ENCODE measurements at places on chromosomes 2 and 18.
A peak's percentile ranks its signal among the peaks of the same experiment; 100 is the strongest.

DNA sequence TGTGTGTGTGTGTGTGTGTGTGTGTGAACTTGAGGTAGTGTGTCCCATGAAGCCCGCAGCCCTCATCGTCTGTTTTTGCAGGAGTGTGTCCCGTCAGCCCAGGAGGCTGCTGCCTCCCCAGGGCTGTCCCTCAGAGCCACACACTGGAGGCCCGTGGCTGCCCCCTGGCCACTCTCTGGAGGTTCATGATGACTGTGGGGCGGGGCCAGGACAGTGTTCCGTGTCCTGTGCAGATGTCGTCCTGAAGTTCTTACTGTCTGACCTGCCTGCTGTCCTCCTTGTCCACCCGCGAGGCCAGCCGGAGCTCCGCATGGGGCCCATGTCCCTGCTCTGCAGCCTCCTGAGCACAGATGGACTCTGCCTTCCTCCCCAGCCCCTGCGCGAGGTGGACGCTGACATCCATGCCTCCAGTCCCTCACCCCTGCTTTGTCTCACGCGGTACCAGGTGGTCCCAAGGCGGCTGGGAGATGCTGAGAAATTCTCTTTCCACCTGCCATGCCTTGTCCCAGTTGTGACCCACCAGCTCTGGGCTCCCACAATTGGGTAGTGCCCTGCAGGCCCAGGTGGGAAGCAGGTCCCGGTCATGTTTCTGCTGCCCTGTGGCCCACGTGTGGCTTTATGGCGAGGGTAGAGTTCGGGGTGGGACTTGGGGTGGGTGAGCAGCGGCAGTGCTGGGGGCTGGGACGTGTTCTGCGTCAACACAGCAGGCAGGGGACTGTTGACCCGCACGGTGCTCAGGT lies 92.8 kb downstream of the NFATC1 start:
- DNase-seq = no peak

GRCh38 chr2:54701029-54701428 lies 22.4 kb upstream of the EML6 start:
- DNase-seq = no peak

DNA sequence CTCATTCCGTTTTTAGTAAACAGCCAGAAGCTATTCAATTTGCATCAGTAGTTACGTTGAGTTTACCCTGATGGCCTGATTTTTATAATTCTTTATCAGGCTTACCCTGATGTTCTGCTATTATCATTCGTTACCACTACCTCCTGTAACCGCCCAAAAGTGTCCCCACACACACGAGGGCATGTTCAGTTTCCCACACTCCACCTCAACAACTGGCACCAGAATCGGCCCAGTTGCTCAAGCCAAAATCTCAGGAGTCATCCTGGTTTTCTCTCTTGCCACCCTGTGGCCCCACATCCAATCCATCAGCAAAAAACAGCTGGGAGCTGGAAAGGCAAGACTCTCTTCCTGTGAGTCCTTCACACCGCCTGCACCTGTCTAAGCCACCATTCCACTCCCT lies 102.9 kb upstream of the RAB6C start:
- DNase-seq = no peak

DNA sequence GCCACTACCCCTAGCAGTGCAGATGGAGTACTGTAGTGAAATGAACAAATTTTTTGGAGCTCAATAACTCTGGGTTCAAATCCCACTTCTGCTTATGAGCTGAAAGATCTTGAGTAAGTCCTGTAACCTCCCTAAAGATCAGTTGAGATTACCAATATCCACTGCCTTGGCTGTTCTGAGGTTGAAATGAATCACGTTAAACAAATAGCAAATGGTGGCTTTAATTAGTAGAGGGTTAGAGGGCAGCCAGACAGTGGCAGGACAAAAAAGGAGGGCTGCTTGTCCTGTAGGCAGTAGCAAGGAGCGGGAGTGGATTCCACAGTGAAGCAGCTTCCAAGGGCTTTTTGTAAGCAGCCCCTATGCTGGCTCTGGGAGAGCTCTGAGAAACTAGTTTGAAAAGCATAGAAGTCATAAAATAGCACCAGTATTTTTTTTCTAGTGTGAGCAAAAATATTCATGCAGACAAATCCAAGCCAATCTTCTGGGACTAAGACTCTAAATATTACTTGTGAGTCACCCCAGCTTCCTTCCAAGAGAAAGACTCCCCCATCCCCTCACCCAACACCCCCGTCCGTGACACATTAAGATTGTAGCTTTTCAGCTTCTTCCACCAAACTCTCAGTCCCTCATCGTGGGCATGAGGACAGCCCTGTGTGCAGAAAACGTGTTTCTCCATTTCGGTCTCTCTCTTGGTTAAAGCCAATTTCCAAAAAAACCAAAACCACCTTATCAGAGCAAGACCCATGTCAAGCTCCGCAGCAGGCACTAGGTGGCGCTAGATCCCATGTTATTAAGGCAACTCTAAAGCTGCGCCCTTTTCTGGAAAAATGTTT lies 123.5 kb upstream of the LGALSL start:
- peak; percentile 41 for DNase-seq

GRCh38 chr18:68817584-68817983 lies 19.7 kb downstream of the CCDC102B start:
- DNase-seq = no peak

- DNase-seq = no peak
These were observed 24.6 kb upstream of the SPP2 start for GRCh38 chr2:234025891-234026401.

DNA sequence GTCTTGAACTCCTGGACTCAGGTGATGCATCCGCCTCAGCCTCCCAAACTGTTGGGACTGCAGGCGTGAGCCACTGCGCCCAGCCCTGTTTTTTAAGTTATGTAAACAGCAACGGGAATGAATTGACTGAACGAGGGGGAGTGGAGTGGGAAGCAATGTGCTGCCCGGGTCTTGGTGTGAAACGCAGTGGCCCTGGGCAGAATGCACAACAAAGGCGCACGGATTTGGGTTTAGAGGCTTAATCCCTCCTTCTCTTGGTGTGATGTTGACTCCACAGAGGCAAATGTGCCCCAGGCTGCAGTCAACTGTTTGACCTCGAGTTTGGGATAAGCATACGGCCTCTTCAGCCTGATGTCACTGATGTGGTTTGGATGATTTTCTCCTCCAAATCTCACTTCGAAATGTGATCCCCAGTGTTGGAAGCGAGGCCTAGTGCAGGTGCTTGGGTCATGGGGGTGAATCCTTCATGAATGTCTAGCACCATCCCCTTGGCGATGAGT lies 97.4 kb downstream of the AGAP1 start:
- no peak for DNase-seq

DNA sequence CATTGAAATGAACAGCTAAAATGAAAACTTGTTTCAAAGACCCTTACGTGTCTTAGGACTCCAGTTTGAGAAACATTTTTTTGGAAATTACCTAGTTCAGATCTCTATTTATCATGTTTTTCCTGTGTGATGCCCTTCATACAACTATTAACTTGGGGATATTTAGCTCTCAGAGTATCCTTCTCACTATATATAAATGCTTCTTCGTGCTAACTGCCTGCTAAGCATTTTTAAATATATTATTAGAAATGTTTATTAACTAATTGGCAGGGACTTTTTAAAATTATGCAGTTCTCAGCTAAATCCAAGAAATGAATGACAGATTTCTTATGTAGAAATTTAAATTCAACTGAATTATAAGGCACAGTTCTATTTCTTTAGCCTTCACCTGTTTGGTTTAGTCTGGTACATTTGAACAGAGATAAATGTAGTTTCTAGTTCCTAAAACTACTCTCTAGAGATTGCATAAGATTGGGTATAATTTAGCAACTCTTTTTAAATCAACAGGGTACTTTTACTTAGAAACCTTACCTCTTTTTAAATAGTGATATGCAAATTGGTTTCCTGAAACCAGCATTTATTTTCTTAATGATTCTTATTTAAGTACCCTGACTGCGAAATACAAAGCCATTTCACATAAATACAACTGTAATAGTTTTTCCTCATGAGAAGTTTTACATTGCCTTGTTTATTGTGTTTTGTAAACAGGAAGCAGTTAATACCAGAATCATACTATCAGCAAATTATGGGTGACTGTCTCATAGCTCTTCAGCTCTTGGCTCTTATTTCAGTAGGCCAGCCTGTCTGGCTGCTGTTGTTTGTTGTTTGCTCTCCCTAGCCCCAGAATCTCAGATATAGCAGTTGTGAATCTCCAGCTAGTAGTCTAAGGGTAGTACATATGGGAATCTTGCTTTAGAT lies 140.7 kb downstream of the PTRHD1 start:
- DNase-seq = no peak

DNA sequence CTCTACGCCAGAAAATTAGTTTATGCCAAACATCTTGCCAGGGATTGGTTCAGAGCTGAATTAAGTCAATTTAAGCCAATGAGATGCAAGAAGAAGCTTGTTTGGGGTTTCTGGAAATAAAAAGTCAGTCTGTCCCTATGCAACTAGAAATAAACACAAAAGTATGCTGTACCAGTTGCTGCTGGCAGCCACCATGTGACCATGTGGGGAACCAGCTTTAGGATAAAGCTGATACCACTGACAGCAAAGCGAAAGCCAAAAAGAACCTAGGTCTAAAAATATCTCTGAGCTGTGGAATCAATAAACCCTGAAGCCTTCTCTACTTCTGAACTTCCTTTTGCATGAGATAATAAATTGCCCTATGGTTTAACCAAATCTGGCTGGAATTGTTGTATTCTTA lies 181.8 kb upstream of the PARD3B start:
- DNase-seq = no peak

GRCh38 chr2:174967691-174968260 lies 37.4 kb downstream of the CHN1 start:
- no peak for DNase-seq

DNA sequence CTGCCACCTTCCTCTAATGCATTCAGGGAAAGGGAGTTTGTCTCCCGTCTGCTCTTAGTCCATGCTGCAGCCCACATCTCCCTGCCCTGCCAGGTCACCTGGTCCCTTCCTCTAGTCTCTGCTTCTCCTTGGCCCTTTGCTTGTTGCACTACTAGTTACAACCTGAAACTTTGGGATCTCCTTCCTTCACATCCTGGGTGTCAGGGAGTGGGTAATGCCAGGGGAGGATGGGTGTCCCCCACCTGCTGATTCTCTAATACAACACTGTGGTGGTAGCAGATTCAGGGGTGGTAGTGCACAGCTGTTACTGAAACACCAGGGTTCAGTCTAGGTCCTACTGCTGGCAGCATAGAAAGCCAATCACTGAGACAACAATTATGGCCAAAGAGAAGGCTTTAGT lies 31.2 kb upstream of the COX7A2L start:
- DNase-seq = no peak

GRCh38 chr2:17821535-17822444 lies 5.5 kb downstream of the MSGN1 start:
- no peak for DNase-seq

- DNase-seq = no peak
These were observed 21.8 kb upstream of the NOSTRIN start for GRCh38 chr2:168780669-168781071.

DNA sequence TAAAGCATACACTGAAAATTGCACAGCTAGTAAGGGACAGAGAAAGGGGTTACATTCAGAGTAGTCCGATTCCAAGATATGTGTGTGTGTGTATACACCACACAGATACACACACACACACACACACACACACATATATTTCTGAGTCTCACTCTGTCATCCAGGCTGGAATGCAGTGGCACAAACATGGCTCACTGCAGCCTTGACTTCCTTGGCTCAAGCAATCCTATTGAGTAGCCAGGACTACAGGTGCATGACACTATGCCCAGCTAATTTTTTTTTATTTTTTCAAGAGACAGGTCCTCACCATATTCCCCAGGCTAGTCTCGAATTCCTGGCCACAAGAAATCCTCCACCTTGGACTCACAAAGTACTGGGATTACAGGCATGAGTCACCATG lies 68.1 kb upstream of the ITPRID2 start:
- DNase-seq = no peak

DNA sequence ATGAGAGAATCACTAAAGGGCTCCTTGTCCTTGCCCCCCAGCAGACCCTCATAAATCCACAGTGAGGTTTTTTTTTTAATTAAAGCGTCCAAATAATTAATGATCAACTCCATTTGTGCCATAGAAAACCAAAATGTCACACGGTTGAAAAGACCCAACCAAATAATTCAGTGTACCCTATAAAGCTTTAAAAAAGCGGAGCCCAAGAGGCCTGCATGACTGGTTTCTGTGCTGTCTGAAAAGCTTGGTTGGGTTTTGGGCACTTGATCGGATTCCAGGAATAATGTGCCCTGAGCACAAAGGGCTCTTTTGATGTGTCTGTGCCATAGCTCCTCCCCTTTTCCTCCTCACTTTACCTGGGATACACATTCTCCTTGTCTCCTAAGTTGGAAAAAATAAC lies 523.2 kb downstream of the TNS1 start:
- no peak for DNase-seq

DNA sequence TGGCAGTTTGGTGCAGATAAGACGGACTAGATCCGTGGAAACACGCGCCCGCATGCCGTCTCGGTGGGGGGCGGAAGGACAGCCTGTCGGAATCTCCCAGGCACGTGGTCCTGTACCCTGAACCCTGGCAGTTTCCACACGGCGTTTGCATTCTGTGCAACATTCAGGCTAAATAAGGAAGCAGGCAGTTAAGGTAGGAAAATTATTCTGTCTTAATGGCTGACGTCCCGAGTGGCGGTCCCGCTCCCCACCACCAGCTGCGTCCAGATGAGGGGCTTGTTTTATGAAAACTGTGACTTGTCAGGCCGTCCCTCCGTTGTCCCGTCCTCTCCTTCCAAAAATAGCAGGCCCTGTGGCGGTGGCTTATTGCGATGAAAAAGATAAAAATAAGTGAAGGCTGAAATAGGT lies 120.2 kb downstream of the NFATC1 start:
- DNase-seq = no peak

- DNase-seq = no peak
These were observed 112.1 kb upstream of the FHL2 start for GRCh38 chr2:105510761-105511528.

GRCh38 chr2:201185863-201186262 lies 2.9 kb downstream of the CASP10 start:
- no peak for DNase-seq

Measured in T1000 (cell line).